ENCODE measurements at places on chromosomes 13 and 19.

DNA sequence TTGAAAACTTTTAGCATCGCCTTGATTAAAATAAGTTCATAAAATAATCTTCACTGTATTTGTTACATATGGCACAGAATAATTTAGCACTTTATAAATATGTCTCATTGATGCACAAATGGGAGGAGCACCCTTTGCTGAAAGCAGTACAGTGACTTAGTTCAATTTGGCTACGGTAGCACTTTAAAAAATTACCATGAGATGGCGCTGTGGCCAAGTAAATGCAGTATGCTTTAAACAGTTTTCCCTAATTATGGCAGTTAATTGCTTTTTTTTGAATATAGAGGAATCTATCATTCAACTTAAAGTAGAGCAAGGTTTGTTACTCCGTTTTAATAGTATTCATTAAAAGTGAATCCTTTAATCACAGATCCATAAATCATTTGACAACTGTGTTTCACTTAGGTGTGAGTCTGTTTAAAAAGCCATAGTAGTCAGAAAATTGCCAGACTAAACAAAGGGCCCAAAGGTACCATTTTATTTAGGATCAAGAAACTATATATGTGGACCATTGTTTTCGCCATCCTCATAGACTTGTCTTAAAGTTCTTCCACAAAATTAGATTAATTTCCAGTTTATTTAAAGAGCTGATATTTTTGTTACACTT lies 34.7 kb upstream of the ESD start:
- DNase-seq, result no peak

- DNase-seq, result no peak
Measured at GRCh38 chr13:109626386-109627171, 159.8 kb downstream of the IRS2 start.

DNA sequence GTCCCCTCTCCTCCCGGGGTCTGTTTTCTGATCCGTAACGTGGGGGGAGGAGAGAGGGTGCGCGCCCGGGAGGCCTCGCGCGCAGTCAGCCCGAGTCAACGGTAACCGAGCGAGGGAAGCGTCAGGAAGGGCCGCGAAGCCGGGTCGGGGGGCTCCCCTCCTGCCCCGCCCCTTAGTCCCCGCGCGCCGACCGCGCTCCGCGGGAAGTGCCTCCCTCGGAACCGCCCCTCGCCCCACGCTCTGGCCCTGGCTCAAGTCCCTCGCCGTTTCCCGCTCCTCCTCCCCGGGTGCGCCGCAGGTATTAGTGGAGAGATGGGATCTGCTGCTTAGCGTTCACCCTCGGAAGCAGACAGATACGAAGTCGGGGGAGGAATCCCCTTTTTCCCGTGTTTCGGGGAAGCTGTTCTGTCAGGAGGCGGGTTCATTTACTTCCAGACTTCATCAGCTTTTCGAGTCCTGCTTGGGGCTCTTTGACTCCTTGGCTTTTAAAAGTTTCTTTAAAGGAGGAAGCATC lies 770 bp downstream of the HNRNPM start:
- DNase-seq, result peak; percentile 67

GRCh38 chr13:113759525-113760137 lies 605 bp downstream of the TMEM255B start:
- no peak for DNase-seq

GRCh38 chr13:39297664-39298171 lies 259.5 kb downstream of the NHLRC3 start:
- no peak for DNase-seq

GRCh38 chr13:95447814-95448213 lies 104.7 kb upstream of the CLDN10 start:
- no peak for DNase-seq

GRCh38 chr13:51828730-51829567 lies 16.0 kb downstream of the TMEM272 start:
- no peak for DNase-seq

GRCh38 chr19:38736413-38737280 lies 7.6 kb downstream of the CAPN12 start:
- peak; percentile 43 for DNase-seq

- DNase-seq, result no peak
Measured at GRCh38 chr13:34914416-34914815, 27.7 kb upstream of the NBEA start.

- no peak for DNase-seq
Measured at GRCh38 chr13:30416471-30416870, 5.8 kb upstream of the UBE2L5 start.

- DNase-seq, result no peak
Measured at GRCh38 chr13:50911081-50911631, 1.6 kb downstream of the RNASEH2B start.

GRCh38 chr13:51297556-51297955 lies 41.9 kb upstream of the SERPINE3 start:
- DNase-seq, result no peak

DNA sequence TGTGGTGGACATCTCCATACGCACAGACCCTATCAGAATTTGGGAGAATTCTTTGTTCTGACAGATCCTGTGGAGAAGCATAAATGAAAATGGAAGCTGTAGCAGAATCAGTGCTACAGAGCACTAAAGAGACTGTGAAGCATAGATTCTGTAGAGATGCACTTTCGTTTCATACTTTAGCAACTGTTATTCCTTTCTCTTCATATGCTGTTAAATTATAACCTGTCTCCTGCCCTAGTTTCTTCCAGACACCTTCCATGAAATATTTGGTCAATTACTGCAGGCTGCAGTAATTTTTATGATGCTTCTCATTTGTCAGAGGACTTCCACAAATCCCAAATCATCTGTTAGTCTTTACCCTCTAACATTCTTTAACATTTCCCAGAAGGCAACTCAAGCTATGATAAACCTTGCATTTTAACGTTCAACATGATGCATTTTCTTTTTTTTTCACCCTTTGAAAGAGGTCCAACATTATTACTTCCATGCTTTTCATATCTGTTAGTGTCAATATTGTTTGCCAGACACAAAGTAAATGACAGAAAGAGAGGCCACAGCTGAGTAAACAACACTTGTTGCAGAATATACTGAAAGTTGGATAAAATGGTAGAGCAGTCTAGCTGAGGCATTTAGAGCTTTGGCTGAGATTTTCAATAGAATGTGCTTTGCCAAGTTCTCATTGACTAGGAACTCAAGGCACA lies 412.7 kb downstream of the LMO7 start:
- no peak for DNase-seq

- DNase-seq, result peak; percentile 78
Measured at GRCh38 chr13:114166381-114167131, 12.5 kb upstream of the CFAP97D2 start.

- DNase-seq, result no peak
Measured at GRCh38 chr19:49425922-49426592, 869 bp downstream of the GFY start.
